NCI-H1105 (cell line): ENCODE measurements at places on chromosomes 12 and 14.
A peak's percentile ranks its signal among the peaks of the same experiment; 100 is the strongest.

GRCh38 chr14:91119556-91120311 lies 5.9 kb downstream of the DGLUCY start:
- no peak for DNase-seq

GRCh38 chr12:104090685-104091084 lies 26.4 kb downstream of the HCFC2 start:
- DNase-seq, result no peak

- no peak for DNase-seq
Measured at GRCh38 chr14:67734675-67735074, 33.0 kb downstream of the RDH12 start.

DNA sequence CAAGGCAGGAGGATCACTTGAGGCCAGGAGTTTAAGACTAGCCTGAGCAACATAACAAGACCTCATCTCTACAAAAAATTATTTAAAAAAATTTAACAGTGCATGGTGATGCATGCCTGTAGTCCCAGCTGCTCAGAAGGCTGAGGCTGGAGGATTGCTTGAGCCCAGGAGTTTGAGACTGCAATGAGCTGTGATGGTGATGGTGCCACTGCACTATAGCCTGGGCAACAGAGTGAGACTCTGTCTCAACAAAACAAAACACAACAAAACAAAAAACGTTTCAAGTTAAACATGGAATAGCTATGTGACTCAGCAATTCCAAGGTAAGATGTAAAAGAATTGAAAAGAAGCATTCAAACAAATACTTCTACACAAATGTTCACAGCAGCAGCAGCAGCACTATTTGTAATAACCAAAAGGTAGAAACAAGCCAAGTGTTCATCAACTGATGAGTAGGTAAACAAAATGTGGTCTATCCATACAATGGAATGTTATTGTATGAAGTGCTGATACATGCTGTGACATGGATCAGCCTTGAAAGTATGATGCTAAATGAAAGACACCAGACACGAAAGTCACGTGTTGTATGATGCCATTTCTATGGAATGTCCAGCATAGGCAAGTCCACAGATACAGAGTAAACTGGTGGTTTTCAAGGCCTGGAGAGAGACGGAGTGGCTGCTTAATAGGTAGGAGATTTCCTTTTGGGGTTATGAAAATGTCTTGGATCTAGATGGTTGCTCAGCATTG lies 31.4 kb downstream of the CFAP251 start:
- DNase-seq, result no peak

GRCh38 chr14:23361320-23361719 lies 3.7 kb downstream of the EFS start:
- DNase-seq, result no peak

GRCh38 chr12:123069436-123070266 lies 81.2 kb downstream of the PITPNM2 start:
- DNase-seq, result no peak

- peak; percentile 69 for DNase-seq
Measured at GRCh38 chr12:69779928-69780327, 41.3 kb downstream of the RAB3IP start.

DNA sequence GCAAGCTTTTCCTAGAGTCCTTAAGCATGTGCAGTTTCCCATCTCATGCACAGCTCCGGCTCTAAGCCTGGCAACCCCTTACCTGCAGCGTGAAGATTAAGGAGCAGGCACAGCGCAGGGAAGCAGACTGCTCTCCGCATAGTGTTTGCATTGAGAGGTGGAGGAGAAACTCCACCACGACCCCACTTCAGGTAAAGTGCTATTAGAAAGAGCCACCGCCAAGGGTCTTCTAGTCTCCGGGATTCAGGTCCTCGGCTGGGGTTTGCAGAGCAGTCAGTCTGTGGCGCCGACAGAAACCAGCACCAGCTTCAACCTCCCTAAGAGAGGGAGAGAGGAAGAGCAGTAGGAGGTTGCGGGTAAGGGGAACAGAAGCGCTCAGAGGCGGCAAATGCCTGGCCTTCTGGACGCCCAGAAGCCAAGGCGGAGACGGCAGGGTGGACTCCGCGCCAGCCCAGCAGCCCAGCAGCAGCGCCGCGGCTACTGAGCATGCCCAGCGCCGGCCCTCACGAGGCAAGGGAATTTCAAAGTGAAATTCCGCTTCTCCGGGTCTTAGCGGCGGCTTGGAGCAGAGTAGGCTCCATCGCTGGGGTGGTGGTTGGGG lies at the start of gene PTPRR:
Gene PTPRR, minus strand, starts transcription at position 488 of the 601 bp plus-strand sequence. Its CDS starts 348 bp downstream, at position 140.
- DNase-seq, result peak; percentile 52

- no peak for DNase-seq
Measured at GRCh38 chr12:84348582-84348981, 564.0 kb downstream of the SLC6A15 start.

DNA sequence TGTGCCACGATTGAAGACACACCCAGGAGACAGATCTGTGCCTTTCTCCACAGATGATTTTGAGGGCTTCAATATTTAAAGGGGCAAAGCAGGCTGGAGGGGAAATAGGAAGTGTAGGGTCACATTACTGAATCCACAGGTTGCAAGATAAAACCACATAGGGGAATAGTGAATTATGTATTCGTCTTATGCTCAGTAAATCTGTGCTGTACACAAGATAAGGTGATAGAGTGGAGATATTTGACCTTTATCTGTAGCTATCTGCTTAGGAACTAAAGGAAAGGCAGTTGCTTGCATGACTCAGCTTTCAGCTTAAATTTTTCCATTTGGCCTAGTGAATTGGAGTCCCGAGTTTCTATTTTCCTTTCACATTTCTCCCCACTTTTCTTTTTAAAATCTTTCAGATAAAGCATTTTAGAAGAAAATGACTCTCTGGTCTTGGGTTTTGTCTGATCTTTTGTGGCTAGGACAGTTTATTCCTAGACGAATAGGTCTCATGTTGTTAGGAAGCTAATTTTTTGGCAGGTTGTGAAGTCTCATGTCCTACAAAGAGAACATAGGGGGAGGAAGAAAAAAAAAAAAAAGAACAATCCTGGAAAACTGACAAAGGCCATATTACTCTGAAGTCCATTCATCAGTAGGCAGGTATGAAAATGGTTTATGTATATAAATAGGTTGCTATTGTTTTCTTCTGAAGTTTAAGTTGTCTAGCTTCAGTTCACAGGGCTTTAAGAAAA lies 55.4 kb downstream of the FBXO33 start:
- no peak for DNase-seq

- DNase-seq, result peak; percentile 38
Measured at GRCh38 chr12:8108808-8109398, 14.5 kb upstream of the CLEC4A start.
